Fibroblast of the conjunctiva (primary cell): ENCODE measurements at places on chromosomes 12 and 14.

DNA sequence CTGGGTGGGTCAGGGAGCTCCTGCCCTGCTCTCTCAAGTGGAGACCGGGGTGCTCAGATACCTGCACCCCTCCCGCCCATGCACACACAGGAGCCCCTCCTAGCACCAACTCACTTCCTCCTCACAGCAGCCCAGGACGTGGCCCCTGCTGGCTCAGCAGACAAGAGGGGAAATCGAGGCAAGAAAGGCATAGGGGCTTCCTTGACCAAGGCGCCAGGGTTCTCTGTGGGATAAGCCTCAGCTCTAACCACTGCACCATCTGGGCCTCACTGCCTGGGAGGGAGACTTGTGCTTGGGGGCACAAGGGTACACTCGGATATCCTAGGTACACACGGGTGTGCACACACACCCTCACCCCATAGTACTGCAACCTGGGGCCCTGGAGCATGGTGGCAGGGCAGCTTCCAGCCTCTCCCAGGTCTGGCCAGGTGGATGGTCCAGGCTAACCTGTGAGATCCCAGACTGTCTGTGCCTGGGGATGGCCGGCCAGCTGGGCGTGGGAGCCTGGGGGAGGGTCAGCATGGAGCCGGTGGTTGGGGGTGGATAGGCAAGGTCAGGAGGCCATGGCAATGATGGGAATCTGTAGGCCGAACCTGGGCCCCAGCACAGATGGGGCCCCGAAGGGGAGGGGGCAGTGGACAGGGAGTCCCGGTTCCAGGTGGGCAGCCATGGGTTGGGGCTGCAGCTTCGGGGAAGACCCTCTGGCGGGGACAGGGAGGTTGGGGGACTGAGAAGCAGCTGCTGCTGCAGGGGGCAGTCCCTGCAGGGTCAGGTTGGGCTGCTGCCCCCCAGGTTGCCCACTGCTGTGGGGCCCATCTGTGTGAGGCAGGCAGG is 312.4 kb downstream of the TMEM121 start:
- no peak for DNase-seq

GRCh38 chr12:49554266-49554665 is 13.7 kb downstream of the MCRS1 start:
- no peak for DNase-seq

DNA sequence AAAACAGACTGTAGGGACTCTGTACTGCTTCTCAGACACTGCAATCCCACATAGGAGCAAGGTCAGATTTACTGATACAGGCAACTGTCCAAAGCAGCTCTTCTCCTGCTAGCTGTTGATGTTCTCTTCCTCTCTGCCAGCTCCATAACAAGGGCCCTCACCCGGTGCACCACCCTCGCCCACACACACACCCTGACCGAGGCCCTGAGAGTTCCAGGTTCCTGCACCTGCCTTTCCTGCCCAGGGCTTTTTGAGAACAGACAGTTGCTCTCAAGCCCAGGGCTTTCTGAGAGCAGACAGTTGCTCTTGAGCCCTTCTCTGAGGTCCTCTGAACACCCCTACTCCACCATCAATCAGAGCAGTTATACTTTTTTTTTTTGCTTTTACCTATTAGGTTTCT is 233.8 kb upstream of the GARIN6 start:
- no peak for DNase-seq

DNA sequence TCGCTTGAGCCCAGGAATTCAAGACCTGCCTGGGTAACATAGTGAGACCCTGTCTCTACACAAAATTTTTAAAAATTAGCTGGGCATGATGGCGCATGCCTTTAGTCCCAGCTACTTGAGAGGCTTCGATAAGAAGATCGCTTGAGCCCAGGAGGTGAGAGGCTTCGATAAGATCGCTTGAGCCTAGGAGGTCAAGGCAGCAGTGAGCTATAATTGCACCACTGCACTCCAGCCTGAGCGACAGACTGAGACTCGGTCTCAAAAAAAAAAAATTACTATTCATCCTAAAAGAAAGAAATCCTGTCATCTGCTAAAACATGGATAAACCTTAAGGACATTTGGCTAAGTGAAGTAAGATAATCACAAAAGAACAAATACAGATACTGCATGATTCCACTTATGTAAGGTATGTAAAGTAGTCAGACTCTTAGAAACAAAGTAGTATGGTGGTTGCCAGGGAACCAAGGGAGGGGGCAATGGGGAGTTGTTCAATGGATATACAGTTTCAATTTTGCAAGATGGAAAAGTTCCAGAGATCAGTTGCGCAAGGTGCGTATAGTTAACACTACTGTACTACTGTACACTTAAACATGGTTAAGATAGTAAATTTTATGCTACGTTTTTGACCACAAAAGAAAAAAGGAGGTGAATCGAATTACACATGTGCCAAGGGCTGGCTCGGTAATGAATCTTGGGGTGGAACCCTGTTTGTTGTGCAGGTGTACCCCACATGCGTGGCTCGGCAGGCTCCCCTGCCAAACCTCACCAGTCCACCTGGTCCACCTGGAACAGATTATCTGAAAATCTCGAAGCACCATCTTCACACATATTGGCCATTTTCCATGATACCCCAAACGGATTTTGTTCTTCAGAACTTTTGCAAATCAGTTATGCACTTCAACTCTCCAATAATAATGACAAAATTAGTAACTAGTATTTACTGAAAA is 18.3 kb upstream of the ATP2A2 start:
- DNase-seq = peak; percentile 52

DNA sequence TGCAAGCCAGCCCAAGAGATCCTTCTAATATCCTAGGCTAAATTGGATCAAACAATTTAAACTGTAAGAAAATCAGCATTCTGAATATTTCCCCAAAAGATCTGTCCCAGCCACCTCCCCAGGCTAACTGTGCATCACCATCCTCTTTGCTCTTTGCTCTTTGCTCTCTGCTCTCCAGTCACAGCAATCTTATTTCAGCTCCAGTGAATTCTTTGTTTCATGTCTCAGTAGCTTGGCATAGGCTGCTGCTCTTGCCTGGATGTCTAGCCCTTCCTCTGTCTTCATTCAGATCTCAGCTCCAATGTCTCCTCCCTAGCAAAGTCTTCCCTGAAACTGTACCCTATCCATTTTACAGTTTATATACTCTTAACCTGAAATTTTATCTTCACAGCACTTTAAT is 399.8 kb upstream of the USP15 start:
- no peak for DNase-seq

DNA sequence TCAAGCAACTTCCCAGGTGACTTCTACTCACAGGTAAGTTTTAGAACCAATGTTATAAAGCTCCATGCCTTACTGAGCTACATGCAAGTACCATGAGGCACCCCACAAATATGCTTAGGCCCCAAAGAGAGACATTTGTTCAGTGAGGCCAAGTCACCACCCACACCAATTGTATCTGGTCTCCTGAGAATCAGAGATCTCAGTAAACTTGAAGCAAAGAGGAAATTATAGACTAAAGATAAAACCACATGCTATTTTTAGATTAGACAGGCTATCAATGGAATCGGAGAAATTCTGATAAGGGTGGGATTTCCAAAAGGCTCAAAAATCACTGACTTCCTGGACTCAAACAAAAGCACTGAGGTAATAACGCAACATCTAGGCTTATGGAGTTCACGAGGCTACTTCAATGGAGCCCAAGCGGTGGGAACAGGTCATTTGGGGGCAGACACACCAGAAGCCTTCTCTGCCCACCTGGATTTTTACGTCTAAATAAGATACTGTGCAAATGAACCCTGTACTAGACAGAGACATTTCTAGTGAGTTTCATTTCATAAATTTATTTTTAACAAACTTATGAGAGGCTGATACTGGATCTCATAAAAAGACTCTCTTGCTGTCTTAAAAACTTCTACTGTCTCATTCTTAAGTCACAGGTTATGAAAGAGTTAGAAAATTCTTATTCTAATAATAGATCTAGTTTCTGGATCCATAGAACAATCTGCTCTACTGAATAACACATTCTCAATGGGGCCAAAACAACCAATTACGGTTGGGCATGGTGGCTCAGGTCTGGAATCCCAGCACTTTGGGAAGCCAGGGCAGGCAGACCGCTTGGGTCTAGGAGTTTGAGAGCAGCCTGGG is 7.7 kb downstream of the SLC15A4 start:
- no peak for DNase-seq

GRCh38 chr12:78931466-78931990 is 67.0 kb downstream of the SYT1 start:
- no peak for DNase-seq
